Keratinocyte (primary cell): ENCODE measurements at places on chromosomes 3 and 15. TPM values are rescaled to one million over a fixed set of nuclear protein-coding genes. Genes with fewer than 3 reads are reported as not detected.

DNA sequence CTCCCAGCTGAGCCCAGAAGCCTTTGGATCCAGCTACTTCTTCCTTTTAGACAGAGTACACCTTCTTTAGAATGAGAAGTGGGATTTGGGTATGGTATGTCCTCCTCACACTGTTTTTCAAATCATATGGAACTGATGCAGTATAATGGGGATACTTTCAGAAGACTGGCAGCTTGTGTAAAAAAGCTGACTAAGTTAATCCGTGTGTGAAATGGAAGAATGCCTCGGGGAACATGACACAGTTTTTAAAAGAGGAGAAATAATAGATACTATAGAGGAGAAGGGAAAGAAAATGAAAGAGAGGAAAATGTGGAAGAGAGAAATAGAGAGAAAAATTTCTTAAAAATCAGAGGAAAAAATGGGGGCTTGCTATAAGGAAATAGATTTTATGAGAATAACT lies 47.7 kb downstream of the TUSC7 start:
- DNase-seq: no peak
- H3K27me3 ChIP-seq: no peaks in the 10 kb centered on the region
- H3K27ac ChIP-seq: no peak overlapping the region
- no peaks in the 10 kb centered on the region for H3K36me3 ChIP-seq
- H3K4me3 ChIP-seq: no peak overlapping the region

- H3K27me3 ChIP-seq: no peaks in the 10 kb centered on the region
- DNase-seq: no peak
- no peak overlapping the region for H3K27ac ChIP-seq
- no peaks in the 10 kb centered on the region for H3K36me3 ChIP-seq
- H3K4me3 ChIP-seq: no peak overlapping the region
Observed at GRCh38 chr15:84741121-84741520, 7.3 kb upstream of the ZNF592 start.

DNA sequence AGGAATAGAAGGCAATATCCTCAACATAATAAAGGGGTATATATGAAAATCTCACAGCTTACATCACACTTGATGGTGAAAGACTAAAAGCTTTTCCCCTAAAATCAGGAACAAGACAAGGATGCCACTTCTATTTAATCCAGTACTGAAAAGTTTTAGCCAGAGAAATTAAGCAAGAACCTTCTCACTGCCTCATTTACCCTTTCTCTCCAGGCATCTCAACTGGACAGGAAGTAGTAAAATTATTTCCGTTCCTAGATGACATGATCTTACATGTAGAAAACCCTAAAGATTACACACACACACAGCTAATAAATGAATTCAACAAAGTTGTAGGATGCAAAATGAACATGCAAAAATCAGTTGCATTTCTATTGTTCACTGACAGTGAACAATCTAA lies 11.2 kb downstream of the SCAP start:
- H3K27ac ChIP-seq: no peak overlapping the region
- no peak for DNase-seq

GRCh38 chr15:55715355-55716076 lies 27.4 kb downstream of the PRTG start:
- no peak overlapping the region for H3K27ac ChIP-seq
- no peaks in the 10 kb centered on the region for H3K36me3 ChIP-seq
- DNase-seq: no peak
- H3K4me3 ChIP-seq: no peak overlapping the region

IMPG2 gene
- 0.07 to 0.17 TPM (median 0.16 TPM) in 3 replicates for polyA plus RNA-seq

GOLGA8T gene
- 0.10 TPM in 1 of 3 replicates, not detected in the others for polyA plus RNA-seq

DNA sequence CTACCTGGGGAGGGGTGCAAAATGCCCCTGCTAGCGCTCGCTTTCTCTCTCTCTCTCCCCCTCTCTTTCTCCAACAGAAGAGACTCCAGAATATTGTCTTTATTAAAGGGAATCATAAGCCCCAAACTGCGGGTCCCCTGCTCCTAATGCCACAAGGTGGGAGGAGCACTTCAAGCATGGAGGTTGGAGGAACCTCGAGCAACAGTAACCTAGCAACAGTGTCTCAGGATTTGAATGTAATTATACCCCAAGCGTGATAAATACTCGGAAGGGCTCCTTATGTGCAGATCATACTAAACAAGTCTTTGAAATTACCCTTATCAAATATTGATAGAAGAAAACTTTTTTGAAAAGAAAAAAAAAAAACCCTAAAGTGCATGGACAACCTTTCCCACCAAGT lies 582.2 kb upstream of the PPP2R3A start:
- no peaks in the 10 kb centered on the region for H3K27me3 ChIP-seq
- H3K4me3 ChIP-seq: no peak overlapping the region
- no peak for DNase-seq
- no peak overlapping the region for H3K27ac ChIP-seq
- H3K36me3 ChIP-seq: no peaks in the 10 kb centered on the region

- no peaks in the 10 kb centered on the region for H3K36me3 ChIP-seq
- H3K4me1 ChIP-seq: peaks cover 30% of the 10 kb centered on the region
- peak overlapping the region; percentile 88 for H3K27ac ChIP-seq
- DNase-seq: peak; percentile 52
- no peaks in the 10 kb centered on the region for H3K27me3 ChIP-seq
Observed at GRCh38 chr3:132595014-132595413, 2.1 kb upstream of the ACKR4 start.

GRCh38 chr3:196193133-196193735 lies 18.0 kb downstream of the ZDHHC19 start:
- H3K27me3 ChIP-seq: no peaks in the 10 kb centered on the region
- no peaks in the 10 kb centered on the region for H3K36me3 ChIP-seq
- no peak overlapping the region for H3K4me3 ChIP-seq
- no peak for DNase-seq
- H3K27ac ChIP-seq: no peak overlapping the region

- no peak for DNase-seq
- no peaks in the 10 kb centered on the region for H3K36me3 ChIP-seq
- H3K4me3 ChIP-seq: no peak overlapping the region
- no peaks in the 10 kb centered on the region for H3K27me3 ChIP-seq
Observed at GRCh38 chr3:141276398-141276797, 44.8 kb downstream of the PXYLP1 start.

DNA sequence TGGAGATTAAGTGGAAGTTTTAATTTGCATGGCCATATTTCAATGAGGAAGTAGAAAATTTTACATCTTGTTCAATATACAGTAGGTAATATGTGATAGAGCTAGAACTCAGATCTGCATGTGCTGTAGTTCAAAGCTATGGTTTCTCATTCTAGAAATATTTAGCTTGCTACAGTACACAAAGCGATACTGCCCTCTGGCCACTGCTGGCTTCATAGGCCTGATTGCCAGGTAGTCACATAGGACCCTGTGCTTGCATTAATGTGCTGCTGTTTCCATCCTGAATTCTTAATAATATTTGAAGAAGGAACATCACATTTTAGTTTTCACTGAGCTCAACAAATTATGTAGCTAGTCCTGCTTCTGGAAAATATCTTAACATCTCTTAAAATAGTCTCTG lies 87.0 kb downstream of the PLSCR2 start:
- H3K36me3 ChIP-seq: no peaks in the 10 kb centered on the region
- H3K4me3 ChIP-seq: no peak overlapping the region
- no peaks in the 10 kb centered on the region for H3K27me3 ChIP-seq
- H3K27ac ChIP-seq: no peak overlapping the region
- no peak for DNase-seq
- no peaks in the 10 kb centered on the region for H3K4me1 ChIP-seq

DNA sequence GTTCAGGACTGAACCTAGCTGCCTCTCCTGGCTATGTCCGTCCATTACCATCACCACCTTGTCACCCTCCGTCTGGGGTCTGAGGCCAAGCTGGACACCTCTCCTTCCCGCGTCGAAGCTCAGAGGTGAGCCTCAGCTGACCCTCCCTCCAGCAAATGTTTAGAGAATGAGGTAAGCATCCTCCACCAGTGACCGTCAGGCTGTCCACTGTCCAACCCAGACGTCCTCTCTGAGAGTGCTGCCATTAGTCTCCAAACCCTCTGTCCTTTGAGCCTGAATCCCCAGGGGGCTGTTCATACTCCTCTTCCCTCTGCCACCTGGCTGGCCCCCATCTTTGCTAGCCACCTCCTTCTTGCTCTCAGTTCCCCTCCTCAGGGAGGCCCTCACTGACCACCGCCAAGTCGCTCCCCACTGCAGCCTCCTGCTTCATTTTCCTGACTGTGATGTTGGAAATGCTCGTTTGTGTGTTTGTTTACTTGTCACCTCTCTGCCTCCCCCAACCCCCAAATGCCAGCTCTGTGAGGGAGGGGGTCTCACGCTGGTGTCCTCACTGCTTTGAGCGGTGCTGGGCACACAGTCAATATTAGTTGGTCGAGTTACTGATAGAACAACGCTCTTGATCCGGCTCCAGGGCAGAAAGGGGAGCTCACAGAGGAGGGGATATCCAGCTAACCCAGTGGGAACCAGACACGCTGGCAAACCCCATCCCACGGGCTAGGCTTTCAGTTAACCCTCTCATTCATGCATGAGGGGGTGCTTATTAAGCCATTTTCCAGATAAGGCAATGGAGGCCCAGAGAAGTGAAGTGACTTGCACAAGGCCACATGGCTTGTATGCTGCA lies 64.9 kb downstream of the IQSEC1 start:
- no peaks in the 10 kb centered on the region for H3K4me1 ChIP-seq
- no peak overlapping the region for H3K4me3 ChIP-seq
- DNase-seq: no peak
- peaks cover 19% of the 10 kb centered on the region for H3K27me3 ChIP-seq
- H3K27ac ChIP-seq: no peak overlapping the region
